ENCODE measurements at places on chromosomes 12 and 14.

DNA sequence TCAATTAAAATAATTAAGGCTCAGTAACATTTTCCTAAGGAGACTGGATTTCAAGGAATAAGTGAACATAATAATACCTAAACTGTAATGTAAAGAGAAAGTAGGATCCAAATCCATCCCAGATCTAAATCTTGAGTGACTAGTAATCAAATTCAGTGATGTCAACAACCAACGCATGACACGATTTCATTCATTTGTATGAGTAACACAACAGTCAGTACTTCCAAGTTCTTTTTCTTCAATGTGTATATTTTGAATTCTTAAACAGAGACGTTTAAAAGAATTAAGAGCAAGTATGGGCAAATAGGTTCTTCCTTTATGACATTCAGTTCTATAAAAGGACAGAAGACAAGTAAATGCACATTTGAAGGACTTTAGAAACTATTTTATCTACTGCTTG, 104.3 kb upstream of the CNTN1 start:
- DNase-seq = no peak

DNA sequence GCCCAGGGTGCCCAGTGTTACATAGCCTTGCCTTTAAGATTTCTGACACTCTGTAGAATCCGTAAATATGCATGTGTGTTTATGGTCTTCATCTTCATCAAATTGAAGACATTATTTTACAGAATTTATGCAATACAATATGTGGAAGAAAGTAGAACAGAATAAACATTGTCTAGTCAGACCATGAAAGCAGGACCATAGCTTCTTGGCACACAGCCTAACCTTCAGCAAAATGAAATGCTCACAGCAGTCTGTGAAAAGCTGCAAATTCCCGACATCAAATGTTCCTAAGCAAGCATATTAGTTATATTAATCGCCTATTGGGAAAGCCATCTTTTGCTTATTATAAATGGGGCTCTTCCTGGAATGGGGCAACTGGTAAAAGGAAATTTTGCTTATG, 111.3 kb upstream of the GARIN2 start:
- DNase-seq = no peak

DNA sequence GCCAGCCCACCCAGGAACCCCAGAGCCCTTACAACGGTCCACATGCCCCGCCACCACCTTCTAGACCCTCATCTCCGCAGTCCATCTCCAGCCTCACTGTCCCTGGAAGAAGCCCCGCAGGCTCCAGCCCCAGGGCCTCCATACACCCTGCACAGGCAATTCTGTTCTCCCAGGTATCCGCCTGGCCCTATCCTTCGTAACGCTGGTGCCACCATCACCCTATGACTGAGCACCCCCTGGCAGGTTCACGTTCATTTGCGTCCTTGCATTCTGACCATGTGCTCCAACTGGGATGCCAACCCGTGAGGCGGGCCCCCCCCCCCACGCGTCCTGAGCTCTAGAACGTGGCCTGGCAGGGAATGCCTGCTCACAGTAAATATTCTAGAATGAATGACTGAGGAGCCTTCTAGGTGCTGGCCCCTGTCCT, 675 bp upstream of the SCARB1 start:
- DNase-seq = no peak

GRCh38 chr12:40436564-40436963, 211.8 kb downstream of the LRRK2 start:
- no peak for DNase-seq

GRCh38 chr12:95417372-95417771, 56.6 kb upstream of the METAP2 start:
- DNase-seq = no peak

- DNase-seq = no peak
Observed at GRCh38 chr14:34161351-34162082, 210.6 kb upstream of the EGLN3 start.

DNA sequence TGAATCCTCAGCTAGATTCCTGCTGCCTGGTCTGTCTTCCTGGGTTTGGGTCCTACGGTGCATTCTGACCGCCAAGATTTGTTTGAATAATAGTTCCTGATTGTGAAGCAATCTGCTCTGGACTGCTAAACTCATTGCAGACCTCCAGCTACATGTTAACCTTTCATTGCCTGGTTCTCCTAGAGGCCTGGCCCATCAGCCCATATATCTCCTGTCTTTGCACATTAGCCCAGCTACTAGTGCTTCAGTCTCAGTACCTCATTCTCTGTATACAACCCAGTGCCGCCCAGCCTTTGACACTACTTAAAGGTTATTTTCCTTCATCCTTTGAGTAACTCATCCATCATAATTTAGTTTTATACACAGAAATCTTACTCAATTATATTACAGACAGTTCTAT, 65.6 kb upstream of the GRIP1 start:
- DNase-seq = no peak

- DNase-seq = no peak
Observed at GRCh38 chr12:11595080-11595479, 54.4 kb upstream of the ETV6 start.

DNA sequence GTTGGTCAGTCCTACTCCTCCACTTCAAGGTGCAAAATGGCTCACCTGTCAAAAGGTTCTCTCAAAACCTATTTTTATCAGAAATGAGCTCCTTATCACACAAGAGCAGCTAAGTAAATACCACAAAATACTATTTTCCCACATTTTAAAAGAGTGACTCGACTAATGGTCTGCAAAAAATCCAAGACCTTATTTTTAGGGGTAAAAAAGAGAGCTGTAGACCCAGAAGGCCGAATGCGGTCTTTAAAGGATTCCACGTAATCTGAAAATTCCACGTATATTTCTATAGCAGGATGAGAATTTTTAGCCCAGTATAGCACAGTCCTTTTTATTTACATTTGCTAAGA, 3.8 kb downstream of the C14orf93 start:
- no peak for DNase-seq

DNA sequence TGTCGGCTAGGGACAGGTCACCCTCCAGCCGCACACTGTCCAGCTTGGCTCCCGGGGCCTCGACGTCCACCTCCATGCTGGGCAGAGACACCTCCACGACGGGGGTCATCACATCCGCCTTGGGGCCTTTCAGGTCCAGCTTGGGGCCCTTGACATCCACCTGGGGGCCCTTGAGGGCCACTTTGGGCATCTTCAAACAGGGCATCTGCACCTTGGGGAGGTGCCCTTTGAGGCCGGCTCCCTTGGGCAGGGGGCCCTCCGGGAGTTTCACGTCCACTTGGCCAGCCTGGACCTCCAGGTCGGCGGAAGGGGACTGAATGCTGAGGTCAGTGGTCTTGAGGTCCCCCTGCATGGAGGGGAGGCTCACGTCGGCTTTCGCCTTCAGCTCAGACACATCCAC, 17.9 kb downstream of the PLD4 start:
- DNase-seq = no peak

- no peak for DNase-seq
Observed at GRCh38 chr14:59424341-59425071, 40.7 kb downstream of the GPR135 start.

DNA sequence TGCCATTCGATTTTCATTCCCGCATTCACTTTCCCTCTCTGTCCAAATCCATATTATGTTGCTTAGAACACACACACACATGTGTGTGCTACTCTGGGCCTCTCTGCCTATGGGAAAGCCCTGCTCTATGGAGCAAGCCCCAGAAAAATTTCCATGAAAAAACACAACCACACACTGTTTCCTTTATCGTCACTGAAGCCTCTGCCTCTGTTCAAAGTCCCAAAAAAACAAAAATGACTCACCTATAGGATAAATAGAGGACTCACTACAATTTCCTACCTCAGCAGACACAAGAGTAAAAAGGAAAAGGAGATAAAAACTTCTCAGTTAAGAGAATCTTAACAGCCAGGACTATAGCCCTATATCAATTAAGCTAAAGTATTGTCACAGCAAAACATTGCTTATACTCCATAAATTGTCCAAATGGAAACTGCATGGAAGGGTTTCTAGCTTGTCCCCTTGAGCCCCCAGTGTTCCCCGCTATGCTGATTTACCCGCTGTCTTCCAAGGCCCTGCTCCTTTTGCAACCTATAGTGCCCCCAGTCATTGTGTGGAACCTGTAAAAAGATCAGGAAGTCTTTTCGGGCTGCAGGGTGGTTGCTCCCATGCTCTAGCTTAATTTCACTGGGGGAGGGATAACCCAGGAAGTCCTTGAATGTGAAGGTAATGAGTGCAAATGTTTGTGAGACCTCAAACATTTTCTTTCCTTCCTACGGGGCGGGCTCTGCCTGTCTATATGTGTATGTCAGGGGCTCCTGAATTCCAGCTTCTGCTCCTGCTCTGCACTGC, 11.1 kb upstream of the PIP4K2C start:
- no peak for DNase-seq

GRCh38 chr12:126443977-126444376, 1378.7 kb downstream of the AACS start:
- no peak for DNase-seq

GRCh38 chr12:125773033-125773640, 707.9 kb downstream of the AACS start:
- no peak for DNase-seq

GRCh38 chr12:65602253-65602609, 222.1 kb upstream of the HMGA2 start:
- no peak for DNase-seq

DNA sequence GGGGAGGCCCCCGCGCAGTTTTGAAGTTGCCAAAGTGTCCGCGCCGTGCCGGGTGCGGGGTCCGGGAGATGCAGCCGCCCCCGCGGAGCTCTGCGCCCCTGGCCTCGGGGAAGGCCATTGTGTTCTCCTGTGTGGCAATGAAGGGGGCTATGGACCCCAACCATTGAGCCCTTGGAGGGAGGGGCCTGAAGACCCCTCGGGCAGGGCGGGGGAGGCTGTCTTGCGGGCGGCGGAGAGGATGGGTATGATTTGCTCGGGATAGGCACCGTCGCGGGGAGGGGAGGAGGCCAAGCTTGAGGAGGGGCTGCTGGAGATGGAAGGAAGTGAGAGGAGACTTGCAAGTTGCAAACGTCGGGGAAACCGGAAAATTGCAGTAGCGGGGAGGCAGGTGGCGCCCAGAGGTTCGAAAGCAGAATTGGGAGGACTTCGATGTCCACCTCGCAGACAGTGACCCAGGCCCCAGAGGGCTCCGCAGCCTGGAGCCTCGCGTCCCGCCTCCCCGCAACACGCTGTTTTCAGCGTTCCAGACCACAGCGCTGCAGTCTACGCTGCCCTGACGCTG, 25.4 kb downstream of the BCL11B start:
- no peak for DNase-seq

DNA sequence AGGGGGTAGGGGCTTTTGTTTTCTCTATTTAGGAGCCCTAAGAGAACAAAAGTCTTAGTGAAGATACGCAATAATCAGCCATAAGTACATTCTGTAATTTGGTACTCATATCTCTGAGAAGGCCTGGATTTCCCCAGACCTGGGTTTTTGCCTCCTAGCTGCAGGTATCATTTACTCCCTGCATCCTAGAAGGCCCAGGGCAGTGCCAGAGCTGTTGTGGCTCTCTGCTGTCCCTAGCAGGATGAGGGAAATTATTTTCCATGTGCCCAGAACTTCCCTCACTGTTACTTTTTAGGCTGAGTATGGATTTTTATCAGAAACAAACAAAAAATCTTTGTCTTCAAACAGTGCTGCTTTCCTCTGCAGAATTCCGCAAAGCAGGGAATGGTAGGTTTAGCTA, 192.5 kb upstream of the SYT1 start:
- DNase-seq = no peak

DNA sequence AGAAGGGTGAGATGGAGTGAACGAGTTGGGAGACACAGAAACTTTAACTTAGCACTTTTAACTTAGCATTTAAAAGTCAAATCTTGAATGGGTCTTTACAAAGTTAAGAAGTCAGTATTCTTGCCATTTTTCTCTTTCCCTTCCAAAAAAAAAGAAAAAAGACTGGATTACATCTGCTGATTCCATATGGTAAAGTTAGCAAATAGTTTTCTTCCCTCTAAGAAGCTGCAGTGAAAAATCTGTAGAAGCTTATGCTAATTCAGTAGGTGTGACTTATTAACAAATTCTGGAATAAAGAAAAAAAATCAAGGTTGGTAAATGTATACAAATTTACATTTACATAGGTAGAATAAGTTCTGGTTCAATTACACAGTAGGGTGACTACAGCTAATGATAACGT, 50.9 kb downstream of the COCH start:
- no peak for DNase-seq

DNA sequence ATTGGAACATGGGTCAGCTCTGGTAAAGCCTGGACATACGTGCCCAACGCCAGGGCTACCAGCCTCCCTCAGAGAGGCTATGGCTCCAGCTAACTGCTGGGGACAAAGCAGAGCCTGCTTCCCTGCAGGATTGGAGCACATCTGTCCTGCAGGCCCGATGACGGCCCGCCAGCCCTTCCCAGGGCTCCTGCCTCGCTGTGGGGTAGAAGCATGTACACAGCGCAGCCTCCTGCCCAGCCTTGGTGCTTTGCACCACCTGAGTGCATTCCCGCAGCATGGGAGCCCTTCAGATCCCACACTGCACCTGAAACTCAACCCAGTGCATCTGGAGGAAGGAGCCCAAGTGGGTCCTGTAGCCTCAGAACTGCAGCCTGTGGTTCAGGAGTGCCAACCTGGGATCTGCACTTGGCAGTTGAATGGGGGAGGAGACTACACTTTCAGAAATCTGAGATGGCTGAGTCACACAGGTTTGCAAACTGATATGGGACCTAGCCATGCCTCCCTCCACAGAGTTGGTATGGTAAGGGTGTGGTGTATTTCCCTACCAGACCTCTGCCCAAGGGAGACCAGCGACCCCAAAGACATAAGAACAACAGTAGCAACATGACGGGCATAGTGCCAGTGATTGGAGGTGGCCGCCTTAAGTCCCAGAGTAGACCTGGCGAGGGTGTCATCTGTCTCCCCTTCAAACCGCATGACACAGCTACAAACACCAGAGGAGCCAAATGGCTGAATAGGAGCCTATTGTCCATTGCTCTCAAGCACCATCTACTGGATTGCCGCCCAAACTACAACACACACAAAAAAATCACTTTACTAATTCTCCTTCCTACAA, 273.9 kb upstream of the MIS18BP1 start:
- no peak for DNase-seq

DNA sequence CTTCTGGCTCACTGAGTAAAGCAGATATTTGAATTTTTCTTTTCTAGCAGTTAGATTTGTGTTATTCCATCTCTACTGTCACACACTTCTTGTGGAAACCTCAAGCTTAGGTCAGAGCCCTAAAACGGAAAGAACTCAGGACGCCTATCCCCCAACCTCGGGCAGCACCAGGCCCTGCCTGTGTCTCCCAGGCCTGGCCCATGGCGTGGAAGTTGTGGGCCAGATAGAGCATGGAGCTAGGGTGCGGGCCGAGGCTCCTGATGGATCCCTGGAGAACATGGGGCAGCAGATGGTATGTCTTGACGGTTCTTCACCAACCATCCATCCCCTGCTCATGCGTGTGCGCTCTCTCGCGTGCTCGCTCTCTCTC, 20.6 kb downstream of the P2RX4 start:
- DNase-seq = no peak

DNA sequence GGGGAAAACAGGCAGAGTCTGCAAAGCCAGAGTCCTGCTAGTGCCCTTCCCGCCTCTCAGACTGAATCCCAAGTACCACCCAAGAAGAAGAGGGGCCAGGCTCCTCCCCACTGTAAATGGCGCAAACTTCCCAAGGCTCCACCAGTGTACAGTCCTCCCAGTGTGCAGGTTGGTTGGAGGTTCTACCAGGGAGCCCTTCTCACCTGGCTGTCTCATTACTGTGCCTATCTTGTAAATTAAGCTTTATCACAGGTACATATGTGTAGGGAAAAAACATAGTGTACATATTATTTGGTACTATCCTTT, 189.7 kb downstream of the FSCB start:
- DNase-seq = no peak

Data from progenitor cell of endocrine pancreas (in vitro differentiated cells).